ENCODE measurements at places on chromosomes 11 and 22.

DNA sequence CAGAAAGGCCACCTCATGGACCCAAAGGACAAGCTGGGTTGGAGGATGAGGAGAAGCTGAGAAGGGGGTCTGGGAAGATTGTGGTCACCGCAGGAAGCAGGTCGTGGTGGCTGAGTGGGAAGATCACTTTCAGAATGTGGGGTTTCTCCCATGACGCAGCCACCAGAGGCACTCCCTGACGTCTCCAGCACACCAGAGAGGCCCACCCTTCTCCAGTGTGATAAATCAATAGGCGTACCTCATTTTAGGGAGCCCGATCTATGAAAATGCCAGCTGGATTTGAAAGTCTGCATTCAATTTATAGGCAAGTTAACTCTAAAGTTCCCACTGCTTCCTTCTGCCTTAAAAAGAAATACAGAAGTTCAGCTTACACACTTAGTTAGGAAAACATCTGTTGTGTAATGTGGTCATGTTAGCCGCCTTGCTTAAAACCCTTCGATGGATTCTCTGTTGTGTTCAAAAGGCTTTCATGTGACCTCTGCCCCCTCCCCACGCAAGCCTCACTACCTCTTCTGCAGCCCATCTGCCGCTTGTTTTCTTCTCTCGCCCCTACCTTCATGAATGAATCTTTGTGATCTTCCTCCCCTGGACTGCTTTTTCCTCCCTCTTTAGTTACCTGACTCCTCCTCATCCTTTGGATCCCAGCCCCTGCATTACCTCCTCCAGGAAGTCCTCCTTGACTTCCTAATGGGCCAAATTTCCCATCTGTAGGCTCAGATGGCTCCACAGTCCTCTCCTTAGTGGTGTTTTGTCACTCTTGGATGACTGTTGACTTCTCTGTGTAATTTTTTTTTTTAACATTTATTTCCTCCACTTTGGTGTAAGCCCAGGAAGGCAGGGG, 10.7 kb downstream of the TSPAN18 start:
- no peaks in the 10 kb centered on the region for H3K36me3 ChIP-seq
- H3K27me3 ChIP-seq = no peaks in the 10 kb centered on the region
- DNase-seq = no peak
- H3K27ac ChIP-seq = no peak overlapping the region

- no peaks in the 10 kb centered on the region for H3K36me3 ChIP-seq
- no peaks in the 10 kb centered on the region for H3K27me3 ChIP-seq
- no peak for DNase-seq
- no peak overlapping the region for H3K27ac ChIP-seq
- no peaks in the 10 kb centered on the region for H3K4me1 ChIP-seq
- no peak overlapping the region for H3K4me3 ChIP-seq
Measured at GRCh38 chr11:112670806-112671570, 290.2 kb upstream of the NCAM1 start.

DNA sequence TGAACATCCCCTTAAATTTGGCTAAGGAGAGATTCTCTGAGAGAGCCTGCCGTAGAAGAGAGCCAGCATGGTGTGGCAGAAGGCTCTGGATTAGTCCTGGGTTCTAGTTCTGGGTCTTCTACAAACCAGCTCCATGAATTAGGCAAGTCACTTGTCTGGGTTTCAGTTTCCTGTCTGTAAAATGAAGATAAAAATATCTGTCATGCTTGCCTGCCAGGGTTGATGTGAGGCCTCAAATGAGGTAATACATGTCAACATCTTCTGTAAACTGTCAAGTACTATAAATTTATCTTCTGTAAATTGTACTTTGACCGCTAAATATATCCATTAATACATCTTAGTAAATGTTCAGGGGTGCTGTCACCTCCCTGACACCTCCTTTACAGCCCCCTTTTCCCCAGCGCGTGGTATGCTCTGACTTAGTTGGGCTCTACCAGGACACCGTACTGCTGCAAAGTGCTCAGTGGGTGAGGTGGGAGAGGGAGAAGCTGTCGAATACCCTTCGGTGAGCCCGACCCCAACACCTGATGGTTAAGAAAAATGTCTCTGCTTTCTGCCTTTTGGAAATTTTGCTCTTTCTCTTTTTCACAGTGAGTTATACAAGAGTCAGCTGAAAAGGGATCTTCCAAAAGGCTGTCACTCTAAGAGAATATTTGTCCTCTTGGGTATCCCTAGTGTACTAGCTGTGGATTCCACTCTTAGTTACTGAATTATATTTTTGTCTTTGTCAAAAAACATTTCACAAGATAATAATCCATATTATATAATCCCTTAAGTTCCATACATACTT, 15.0 kb downstream of the RBX1 start:
- H3K27ac ChIP-seq = no peak overlapping the region
- no peaks in the 10 kb centered on the region for H3K27me3 ChIP-seq

DNA sequence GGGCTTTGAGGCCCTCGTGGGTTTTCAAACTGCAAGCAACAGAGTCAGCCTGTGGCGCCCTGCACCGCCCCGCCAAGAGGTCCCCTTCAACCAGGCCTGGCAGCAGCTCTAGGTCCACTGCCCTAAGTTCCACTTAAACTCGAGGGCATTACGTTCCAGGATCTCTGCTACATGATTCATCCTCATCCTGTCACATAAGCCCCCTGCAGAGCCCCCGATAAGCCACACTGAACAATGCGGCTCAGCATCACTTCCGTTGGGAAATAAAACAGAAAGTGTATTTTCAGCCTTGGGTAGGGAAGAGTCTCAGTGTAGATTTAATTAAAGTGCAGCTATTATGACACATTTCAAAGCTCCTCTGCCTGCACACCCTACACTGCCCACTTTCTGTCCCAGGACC, 24.6 kb downstream of the SULT4A1 start:
- no peak overlapping the region for H3K4me3 ChIP-seq
- no peaks in the 10 kb centered on the region for H3K36me3 ChIP-seq
- peaks cover 3% of the 10 kb centered on the region for H3K27me3 ChIP-seq
- no peak for DNase-seq
- H3K4me1 ChIP-seq = no peaks in the 10 kb centered on the region

- no peak overlapping the region for H3K27ac ChIP-seq
- H3K27me3 ChIP-seq = no peaks in the 10 kb centered on the region
- no peaks in the 10 kb centered on the region for H3K36me3 ChIP-seq
Measured at GRCh38 chr11:67264877-67265632, 1.2 kb upstream of the GRK2 start.

GRCh38 chr22:23067023-23067650, 3.2 kb upstream of the GNAZ start:
- H3K36me3 ChIP-seq = no peaks in the 10 kb centered on the region
- DNase-seq = no peak
- peaks cover 3% of the 10 kb centered on the region for H3K4me1 ChIP-seq
- peaks cover 9% of the 10 kb centered on the region for H3K27me3 ChIP-seq
- no peak overlapping the region for H3K27ac ChIP-seq

DNA sequence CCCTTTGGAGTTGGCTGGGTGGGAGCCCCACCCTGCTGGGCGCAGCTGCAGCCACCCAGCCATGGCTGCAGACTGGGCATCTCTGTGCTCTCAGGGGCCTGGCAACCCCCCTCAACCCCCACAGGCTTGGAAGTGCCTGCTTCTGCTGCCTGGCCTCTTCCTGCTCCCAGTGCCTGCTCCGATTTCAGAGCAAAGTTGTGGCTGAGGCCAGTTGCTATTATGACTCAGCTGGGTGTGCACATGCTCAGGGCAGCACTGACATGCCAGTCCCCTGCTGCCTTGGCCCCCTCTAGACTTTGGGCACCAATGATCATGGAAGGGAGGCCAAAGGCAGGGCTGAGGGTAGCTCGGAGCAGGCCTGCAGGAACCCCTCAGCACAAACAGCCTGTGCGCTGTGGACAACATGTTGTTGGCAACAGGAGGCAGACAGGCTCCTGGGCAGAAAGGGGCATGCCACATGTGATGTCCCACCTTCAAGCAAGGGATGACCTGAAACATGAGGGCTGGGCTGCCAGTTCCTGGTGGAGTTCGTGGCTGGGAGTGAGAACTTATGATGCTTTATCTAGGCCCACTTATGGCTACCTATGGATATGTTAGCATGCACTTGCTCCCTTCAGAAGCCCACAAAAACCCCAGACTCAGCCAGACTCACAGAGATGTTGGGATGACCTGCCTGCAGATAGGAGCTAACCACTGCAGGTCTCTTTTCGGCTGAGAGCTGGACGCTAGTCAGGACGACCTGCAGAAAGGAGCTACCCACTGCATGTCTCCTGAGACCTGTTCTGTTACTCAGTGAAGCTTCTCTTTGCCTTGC, 96.4 kb upstream of the AMOTL1 start:
- H3K36me3 ChIP-seq = no peaks in the 10 kb centered on the region
- H3K27me3 ChIP-seq = peaks cover 2% of the 10 kb centered on the region
- H3K4me3 ChIP-seq = no peak overlapping the region
- H3K4me1 ChIP-seq = no peaks in the 10 kb centered on the region
- no peak for DNase-seq
- no peak overlapping the region for H3K27ac ChIP-seq

DNA sequence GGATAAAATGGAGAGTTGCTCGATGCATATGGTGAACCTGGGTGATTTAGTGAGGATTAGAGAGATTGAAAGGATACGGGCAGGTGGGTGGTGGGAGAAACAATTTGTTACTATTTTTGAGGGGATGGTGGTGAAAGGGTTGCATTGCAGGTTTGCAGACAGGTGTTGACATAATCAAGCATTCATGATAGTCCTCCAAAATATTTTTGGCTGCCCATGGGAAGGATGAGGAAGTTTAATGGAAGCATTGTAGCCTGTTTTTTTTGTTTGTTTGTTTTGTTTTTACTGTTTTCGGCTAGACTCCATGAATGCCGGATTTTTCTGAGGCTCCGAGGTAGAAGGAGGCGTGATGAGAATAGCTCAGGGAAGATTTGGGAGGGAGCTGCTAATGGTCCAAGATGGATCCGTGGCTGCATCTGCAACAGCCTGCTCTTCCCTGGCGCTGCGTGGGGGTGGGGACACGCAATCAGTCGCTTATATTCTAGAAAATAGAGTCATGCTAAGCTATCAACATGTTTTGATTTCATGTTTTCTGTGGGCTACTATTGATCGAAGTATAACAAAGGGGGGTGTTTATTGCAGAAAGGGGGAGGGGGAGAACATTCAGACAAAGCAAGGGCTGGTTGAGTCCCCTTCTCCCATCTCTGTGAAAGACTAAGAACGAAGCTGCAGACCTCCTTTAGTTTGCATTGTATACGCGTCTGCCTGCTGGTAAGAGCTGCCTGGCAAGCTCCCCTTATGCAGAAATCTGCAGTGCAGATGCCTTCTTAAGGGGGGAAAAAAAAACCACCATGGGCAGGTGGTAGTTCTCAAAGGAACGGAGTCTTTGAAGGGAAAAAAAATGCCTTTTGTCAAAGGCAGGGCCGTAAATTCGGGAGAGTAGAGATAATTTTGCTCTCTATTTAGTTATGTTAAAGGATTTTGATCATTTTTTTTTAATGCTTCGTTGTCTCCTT, 1.0 kb downstream of the RTN3 start:
- H3K27me3 ChIP-seq = no peaks in the 10 kb centered on the region
- peaks cover 10% of the 10 kb centered on the region for H3K4me1 ChIP-seq
- DNase-seq = no peak
- peak overlapping the region; percentile 76 for H3K27ac ChIP-seq
- H3K36me3 ChIP-seq = no peaks in the 10 kb centered on the region
- peak overlapping the region; percentile 82 for H3K4me3 ChIP-seq

DNA sequence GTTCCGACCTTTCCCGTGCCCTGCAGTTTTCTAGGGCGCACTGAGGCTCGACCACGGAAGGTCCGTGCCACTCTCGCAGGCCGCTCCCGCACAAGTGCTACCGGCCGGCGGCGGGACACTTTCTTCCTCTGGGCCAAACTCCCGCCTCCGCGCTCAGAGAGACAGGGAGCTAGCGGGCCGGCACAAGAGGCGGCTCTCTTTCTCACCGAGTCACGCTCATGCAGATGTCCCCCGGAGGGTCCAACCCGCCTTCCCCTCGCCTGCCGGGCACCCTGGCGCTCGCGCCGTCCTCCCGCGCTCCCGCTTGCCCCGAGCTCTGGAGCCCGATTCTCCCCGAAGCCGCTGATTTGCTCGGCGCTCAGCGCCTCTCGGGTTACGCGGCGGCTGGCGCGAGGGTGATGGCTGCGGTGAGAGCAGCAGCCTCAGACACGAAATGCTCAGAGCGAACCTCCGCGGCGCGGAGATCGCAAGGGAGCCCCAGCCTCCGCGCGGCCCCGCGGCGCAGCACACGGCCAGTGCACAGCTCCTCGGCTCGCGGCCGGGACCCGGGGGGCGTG, 1.0 kb downstream of the LMO1 start:
- peaks cover 17% of the 10 kb centered on the region for H3K27me3 ChIP-seq
- peak overlapping the region; percentile 26 for H3K4me3 ChIP-seq
- no peak for DNase-seq

DNA sequence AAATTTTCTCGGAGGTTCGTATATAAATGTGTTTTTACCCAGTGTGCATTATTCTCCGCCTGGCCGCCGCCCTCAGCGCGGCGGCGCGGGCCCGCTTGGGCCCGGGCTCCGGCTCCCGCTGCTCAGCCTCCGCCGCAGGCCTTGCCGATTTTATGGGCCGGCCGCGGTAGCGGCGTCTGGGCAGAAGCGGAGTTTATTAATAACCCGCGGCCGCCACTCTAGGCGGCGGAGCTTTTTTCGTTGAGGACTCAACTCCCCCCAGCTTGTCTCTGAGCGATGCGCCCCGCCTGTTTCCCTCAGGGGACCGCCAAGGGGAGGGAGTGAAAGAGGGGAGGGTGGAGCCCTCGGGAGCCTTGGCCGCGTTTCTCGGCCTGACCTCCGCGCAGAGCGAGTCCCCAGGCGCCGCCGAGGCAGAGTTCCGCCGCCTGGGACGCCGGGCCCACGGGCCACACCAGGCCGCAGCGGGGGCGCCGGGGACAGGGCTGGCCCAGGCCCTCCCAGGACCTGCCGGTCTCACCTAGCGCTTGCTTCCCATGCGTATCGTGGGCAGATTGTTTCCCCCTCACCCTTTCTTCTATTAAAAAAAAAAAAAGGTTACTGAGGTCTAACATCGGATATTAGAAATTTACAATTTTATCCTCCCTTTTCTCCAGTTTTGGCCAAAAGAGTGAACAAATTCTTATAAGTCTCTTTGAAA, 399 bp downstream of the ZNF143 start:
- H3K4me3 ChIP-seq = peak overlapping the region; percentile 64
- H3K36me3 ChIP-seq = no peaks in the 10 kb centered on the region
- peak overlapping the region; percentile 97 for H3K27ac ChIP-seq
- no peaks in the 10 kb centered on the region for H3K27me3 ChIP-seq

- H3K36me3 ChIP-seq = peaks cover 2% of the 10 kb centered on the region
- DNase-seq = no peak
- peaks cover 20% of the 10 kb centered on the region for H3K4me1 ChIP-seq
- H3K27ac ChIP-seq = peak overlapping the region; percentile 77
Measured at GRCh38 chr22:50199251-50199721, 1.5 kb upstream of the SELENOO start.

- no peak overlapping the region for H3K27ac ChIP-seq
- H3K27me3 ChIP-seq = no peaks in the 10 kb centered on the region
- H3K4me1 ChIP-seq = no peaks in the 10 kb centered on the region
- H3K36me3 ChIP-seq = no peaks in the 10 kb centered on the region
- no peak for DNase-seq
- no peak overlapping the region for H3K4me3 ChIP-seq
Measured at GRCh38 chr11:71096751-71097388, 155.5 kb downstream of the SHANK2 start.

GRCh38 chr11:82845356-82846353, 54.6 kb downstream of the PRCP start:
- no peaks in the 10 kb centered on the region for H3K36me3 ChIP-seq
- no peak for DNase-seq
- H3K4me1 ChIP-seq = no peaks in the 10 kb centered on the region
- H3K4me3 ChIP-seq = no peak overlapping the region
- no peaks in the 10 kb centered on the region for H3K27me3 ChIP-seq

Measured in GM12878 (cell line).